ENCODE measurements at places on chromosomes 7 and 10.

DNA sequence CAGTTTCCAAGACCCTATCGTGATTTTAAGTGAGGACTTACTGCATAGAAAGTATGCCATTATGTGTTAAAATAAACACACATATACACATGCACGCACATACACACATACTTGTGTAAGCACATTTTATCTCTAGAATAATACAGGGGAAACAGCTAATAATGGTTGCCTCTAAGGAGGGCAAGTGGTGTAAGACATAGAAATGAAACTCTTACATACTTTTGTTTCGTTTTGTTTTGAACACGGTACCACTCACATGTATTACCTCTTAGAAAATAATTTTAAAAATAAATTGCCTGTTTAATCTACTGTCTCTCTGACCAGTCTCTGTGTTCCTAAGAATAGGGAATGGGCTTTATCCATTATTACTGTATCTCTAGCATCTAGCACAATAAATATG, 49.2 kb downstream of the HERPUD2 start:
- no peak for DNase-seq

DNA sequence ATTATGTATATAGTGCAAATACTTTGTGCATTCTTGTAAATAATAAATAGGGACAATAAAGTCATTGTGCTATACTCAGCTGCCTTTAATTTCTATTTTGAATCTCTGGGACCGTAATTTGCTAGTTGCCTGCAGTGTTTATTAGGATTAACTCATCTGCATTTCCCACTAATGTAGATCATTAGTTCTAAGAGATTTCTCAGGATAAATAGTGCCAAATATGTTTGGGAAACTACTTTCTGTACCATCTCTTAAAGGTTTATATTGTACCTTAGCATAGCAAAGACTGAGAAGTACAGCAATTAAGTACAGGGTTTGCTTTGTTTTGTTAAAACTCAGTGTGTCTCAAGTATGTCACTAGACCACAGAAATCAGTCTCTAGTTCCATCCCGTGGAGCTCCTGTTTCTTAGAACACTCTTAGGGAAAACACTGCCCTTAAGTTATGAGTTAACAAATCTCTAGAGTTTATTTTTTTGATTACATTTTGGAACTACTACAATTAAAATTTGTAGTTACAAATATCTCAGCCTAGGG, 26.0 kb downstream of the ADD3 start:
- DNase-seq = no peak

- DNase-seq = no peak
Observed at GRCh38 chr7:36448781-36449379, 59.2 kb downstream of the ANLN start.

- DNase-seq = no peak
Observed at GRCh38 chr7:113128031-113128430, 9.7 kb upstream of the SMIM30 start.

DNA sequence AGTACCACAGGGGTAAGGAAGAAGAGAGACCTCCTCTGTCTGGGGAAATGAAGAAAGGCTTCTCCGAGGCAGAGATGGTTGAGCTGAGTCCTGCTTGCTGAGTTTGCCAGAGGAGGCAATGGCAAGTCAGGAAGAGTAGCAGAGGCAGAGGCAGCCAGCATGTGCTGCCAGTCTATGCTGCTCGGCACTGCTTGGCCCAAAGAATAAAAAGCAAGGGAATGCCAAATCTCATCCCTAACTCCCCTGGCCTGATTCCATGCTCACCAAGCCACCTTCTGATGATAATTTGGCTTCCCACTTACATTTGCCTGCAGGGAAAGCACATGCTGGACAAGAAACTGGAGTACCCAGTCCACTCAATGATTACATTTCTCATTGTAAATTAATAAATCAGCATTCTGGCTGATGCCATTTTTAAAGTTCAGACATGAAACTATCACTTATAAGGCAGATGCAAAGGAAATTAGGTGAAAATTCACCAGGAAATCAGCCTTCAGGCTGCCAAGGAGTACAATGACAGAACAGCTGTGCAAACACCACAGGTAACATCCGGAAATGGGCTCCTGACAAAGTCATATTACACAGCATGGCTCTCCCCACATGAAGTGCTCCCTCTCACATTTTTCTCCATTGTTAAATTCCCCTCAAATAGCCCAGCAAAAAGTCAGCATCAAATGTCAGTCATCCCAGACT, 245.9 kb downstream of the MTERF1 start:
- no peak for DNase-seq

DNA sequence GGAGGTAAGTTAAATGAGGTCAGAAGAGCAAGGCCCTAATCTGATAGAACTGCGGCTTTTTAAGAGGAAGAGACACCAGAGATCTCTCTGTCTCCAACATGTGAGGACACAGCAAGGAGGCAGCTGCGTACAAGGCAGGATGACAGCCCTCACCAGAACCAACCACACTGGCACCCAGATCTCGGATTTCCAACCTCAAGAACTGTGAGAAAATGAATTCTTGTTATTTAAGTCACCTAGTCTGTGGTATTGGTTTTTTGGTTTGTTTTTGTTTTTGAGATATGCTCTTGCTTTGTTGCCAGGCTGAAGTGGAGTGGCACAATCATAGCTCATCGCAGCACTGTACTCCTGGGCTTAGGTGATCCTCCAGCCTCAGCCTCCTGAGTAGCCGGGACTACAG, 127.2 kb downstream of the DLG5 start:
- DNase-seq = no peak

DNA sequence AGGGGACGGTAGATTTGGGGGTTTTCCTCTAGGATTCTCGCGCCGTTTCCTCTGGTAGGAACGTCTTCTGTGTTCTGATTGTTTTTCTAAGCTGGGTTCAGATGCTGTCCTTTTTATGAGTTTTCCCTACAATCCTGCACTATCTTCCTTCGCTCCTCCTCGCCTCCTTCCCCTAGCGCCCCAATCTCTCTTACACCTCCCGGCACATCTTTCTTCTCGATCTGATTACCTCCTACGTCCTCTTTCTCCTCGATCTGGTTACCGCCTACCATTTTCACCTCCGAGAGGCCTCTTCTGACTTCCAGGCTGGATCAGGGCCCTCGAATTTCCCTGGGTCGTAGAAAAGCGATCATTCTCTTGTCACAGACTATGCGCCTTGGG, 413 bp downstream of the BUD31 start:
- no peak for DNase-seq

DNA sequence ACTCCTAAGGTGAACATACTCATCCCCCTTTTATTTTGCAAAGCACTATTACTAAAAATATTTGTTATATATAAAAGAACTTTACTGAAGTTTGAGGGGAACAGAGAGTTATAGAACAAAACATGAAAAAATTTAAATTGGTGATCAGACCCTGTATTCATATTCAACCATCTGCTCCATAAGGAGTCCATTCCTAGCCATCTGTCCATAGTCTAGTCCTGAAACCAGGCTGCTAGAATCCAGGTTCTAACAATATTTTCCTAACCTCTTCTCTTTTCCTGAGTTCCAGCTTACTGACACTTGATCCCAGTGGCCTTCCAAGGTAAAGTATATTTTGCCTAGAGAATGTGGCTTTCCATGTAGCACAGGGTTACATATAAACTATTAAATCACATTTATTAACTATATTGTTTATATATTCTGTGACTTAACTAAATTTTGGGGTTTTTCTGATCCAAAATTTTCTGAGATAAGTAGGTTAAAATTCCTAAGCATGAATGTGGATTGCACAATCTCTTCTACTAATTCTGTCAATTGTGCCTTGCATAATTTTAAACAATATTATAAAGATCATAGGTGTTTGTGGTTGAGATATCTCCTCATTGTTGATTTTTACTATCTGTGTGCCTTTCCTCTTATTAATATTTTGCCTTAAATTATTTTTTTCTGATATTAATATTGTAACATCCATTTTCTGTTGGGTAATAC, 137.6 kb upstream of the MAGI2 start:
- no peak for DNase-seq

DNA sequence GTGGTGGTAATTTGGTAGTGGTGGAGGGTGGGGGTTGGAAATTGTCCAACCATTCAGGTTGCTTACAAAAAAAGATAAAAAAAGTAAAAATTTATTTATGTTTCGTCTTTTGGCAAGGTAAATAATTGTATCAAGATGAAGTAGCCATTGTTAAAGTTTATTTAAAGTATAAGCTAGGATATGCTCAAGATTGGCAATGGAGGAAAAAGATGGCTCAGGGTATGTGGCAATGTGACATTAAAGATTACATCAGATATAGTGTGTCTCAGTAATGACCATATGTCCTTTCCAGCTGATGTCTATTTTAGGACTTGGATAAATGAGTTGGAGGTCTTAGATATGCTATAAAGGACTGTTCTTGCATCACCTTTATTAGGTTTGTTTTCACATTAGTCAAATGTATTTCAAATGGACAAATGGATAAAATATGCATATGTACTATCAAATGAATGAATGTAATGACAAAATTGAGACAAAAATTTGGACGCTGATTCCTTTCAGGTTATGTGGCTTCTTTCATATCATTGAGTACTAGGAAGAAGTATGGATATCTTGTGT, 60.9 kb downstream of the ST7 start:
- DNase-seq = no peak

DNA sequence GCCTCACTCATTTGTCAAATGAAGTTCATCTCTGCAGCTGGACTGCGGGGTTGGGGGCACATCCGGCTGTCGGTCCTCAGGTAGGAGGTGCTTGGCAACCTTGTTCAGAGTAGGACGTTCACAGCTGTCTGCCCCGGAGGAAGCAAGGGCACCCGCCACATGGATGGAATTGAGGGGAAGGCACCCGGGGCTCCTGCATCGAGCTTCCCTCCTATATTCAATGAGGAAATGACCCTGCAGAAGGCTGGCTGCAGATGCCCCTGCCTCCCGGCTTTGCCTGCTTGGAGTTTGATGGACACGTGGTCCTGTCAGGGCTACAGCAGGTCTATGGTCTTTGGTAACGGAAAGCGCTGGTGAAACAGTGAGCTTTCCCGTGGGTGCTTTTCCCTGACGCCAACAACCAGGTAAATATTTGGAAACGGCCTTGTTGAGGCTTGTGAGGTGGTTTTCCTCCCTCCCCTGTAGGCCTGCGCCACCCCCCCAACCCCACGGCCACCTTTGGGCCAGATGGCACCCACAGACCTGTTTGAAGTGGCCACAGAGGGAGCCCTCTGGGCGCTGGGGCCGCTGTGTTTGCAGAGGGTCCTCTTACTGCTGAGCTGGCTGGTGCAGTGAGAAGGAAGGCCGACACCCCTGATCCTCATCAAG, 32.9 kb downstream of the HTRA1 start:
- no peak for DNase-seq

DNA sequence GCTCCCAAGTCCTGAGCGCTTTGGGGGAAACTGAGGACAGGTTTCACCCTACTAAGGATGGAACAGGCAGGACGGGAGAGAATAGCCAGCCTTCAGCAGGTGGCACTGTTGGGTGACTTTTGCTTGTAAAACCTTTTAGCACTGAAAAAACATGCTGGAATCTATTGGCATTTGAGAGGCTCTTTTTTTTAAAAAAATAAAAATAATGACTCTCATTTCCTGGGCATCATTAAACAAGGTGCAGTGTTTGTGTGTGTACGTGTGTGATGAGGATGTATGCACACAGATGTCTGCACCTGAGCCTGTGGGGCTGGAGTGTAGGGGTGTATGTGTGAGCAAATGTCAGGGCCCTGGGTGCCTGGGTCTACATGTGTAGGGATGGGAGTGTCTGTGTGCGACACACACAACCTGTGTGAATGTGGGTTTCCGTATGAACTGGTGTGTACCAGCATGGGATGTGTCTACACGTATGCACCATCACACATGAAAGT, 177.9 kb downstream of the RPS24 start:
- no peak for DNase-seq

DNA sequence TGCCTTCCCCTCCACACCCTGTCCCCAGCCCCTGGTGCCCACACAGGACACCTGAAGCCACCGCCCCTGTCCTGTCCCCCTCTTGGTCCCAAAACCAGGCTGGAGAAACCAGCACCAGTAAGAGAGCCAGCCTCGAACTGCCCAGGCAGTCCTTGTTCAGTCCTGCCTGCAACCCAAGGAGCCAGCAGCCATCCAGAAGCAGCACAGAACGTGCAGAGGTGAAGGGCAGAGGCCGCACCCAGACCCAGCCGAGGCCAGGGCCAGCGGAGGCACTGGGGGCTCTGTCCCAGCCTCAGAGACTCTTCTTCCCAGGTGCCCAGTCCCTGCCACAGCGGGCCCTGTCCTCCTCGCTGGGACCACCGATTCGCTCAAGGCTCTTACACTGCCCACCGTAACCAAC, 23.3 kb upstream of the CNPY1 start:
- DNase-seq = no peak

- peak; percentile 31 for DNase-seq
Observed at GRCh38 chr10:4686644-4686996, 139.4 kb upstream of the AKR1E2 start.

GRCh38 chr7:65971021-65971420, 11.0 kb downstream of the GUSB start:
- no peak for DNase-seq

DNA sequence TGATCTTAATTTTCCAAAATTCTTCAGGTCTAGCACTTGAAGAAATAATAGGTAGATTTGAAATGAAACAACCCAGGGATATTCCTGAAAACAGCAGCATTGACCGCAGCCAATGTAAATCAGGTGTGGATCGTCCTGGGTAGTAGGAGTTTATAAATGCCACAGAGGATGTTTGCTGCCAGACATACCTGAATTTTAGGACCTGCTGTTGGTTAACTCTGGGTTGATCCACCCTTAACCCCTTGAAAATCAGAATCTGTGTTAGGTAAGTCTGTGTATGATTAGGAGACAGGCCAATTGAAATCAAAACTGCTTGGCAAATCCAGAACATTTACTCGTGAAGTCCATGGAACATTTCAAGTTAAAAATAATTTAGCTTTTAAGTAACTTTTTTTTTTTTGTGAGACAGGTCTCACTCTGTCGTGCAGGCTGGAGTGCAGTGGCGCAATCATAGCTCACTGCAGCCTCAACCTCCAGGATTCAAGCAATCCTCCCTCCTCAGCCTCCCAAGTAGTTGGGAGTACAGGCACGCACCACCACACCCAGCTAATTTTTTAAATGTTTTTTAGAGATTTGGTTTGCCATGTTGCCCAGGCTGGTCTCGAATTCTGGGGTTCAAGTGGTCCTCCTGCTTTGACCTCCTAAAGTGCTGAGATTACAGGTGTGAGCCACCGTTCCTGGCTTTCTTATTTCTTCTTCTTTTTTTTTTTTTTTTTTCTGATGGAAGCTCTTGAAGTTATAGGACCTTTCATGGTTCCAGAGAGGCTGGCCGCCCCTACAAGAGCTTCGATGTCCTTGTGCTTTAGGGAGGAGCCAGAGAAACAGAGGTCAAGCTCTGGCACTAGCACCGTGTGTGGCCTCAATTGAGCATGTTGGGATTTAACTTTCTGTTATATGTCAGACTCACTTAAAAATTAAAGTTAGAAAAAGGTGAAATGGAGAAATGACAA, 2.0 kb downstream of the POR start:
- DNase-seq = no peak

Data from stimulated activated CD4-positive, alpha-beta T cell treated with anti-CD3 and anti-CD28 coated beads, TNF-alpha, amount 100 ng/mL, for 48 hours (primary cell).